ENCODE measurements at places on chromosomes 6 and 20.

GRCh38 chr20:15700147-15700765 is 873.0 kb downstream of the KIF16B start:
- DNase-seq, result no peak

DNA sequence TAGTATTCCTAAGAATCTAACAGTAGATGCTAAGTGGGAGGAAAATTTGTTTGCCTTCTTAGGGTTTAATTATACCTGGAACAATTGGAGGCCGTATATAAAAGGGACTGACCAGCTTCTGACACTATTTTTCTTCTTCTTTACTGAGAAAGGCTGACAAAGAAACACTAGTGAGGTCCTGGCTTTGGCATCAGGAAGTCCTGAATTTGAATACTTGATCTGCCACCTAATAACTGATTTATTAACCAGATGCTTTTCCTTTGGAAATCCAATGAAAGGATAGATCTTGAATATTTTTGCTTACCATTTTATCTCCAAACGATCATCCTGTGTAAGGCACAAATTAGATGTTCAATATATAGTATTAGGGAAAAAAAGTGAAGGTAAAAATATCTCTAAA is 382.5 kb downstream of the CENPW start:
- no peak for DNase-seq

- DNase-seq, result no peak
These were observed 381.5 kb downstream of the TFAP2A start for GRCh38 chr6:10033223-10033829.

- no peak for DNase-seq
These were observed 12.4 kb downstream of the SIRPA start for GRCh38 chr20:1907586-1907985.

DNA sequence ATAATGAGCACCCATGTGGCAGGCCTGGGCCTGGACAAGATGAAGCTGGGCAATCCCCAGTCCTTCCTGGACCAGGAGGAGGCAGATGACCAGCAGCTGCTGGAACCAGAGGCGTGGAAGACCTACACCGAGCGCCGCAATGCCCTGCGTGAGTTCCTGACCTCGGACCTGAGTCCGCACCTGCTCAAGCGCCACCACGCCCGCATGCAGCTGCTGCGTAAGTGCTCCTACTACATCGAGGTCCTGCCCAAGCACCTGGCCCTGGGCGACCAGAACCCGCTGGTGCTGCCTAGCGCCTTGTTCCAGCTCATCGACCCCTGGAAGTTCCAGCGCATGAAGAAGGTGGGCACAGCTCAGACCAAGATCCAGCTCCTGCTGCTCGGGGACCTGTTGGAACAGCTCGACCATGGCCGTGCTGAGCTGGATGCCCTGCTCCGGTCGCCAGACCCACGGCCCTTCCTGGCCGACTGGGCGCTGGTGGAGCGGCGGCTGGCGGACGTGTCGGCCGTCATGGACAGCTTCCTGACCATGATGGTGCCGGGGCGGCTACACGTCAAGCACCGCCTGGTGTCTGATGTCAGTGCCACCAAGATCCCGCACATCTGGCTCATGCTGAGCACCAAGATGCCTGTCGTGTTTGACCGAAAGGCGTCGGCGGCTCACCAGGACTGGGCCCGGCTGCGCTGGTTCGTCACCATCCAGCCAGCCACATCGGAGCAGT is 1.9 kb downstream of the FNDC11 start:
- DNase-seq, result no peak

DNA sequence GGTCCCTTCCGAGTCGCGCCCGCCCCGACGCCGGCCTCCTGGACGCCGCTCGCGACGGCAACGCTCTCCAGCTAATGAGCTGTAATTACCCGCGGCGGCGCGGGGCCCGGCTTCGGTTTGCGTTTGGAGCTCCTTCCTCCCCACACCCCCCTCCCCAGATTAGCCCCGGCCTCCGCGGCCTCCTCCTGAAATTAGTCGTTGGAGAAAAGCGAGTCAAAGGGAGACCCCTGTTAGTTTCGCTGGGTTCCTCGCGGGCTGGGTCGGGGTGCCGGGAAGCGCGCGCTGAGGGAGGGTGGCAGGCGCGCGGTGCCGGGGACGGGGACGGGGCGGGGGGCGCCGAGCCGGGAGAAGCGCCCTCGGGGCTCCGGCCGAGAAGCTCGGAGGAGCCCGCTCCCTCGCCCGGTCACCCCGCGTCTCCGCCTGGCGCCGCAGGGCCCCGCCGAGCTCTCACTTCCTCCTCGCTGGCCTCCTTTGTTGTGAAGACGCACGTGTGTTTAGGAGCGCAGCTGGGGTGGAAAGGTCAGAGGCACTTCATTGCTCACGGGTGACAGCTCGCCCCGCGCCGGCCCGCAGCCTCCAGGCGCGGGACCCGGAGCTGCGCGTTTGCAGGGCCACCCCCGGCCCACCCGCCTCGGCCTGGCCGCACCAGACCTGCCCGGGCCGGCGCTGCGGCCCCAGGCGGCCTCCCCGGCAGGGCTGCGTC is 4.9 kb downstream of the FOXC1 start:
- no peak for DNase-seq

DNA sequence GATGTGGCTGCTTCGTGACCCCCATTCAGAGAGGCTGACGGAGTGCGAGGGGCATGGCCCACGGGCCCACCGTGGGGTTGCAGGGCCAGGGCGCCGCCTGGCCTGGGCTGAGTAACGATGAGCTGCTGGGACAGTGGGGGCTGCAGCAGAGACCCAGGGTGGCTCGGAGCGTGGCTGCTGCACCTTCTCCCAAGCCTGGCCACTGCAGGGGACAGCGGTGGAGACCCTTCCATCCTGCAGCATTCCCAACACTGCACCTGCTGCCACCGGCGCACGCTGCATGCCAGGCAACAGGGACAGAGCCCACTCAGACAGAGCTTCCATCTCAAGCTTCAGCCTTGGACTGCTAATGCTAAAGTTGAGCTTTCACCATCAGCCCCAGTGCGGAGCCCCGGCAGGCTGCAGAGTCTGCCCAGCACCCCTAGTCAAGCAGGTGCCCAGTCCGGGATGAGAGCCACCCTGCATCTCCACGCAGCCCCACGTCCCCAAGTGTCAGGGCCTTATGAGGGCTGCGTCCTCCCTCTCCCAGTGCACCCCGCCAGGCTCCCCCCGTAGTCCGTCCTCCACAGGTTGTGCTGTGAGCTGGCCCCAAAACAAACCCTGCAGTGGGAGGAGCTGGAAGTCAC is 89.4 kb upstream of the AFDN start:
- DNase-seq, result no peak

DNA sequence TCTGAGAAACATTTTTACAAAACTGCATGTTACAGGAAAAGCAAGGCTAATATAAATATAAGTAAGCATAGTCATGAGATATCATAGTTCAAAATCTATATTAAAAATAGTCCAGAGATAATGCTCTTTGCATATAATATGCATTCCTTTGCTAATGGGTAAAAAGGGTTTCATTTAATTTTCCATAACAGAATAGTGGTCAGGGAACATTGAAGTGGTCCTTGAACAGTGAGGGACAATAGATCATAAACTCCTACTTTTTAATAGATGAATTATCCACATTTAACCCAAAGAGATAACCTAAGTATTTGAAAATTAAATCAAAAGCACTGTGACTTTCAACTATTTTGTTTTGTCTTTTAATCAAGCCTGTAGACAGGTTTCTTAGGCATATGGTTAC is 243.1 kb upstream of the ADGRB3 start:
- DNase-seq, result no peak

GRCh38 chr6:26473429-26473757 is 15.6 kb downstream of the BTN2A1 start:
- DNase-seq, result no peak

GRCh38 chr6:1463275-1463674 is 73.9 kb downstream of the FOXF2 start:
- no peak for DNase-seq

GRCh38 chr6:26164120-26164505 is 76.9 kb downstream of the HFE start:
- DNase-seq, result no peak

DNA sequence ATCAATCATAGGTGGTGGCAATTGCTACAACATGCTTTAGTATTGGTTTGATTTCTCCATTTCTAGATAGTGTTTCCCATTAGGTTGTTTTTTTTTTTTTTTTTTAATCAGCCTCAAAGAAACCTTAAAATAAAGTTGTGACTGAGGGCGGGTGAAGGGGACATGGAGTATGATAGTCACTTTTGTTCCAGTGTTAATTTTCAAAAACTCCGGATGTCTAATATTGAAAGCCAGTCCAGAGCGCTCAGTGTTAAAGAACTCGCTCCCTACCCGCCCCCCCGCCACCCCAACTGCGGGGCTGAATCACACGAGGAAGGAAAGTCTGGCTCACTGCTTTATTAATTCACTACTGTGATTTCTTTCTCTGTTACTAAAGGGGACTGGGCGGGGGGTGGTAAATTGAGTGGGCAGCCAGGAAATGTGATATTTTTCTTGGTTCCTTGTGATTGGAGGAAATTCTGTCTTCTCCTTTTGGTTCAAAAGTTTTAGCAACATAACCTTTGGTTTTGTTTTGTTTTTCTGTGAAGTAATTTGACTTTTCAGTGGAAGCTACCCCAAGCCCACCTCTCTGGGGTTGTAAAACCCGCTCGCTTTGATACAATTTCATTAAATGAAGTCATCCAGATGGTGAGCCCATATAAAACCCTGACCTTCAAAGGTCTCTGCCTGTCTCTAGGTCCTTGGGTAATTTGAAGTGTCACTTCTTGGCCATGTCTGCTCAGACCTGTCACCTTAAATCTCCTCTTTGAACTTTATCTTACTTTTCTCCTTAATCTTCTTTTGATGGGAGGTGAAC is 38.0 kb downstream of the TNFAIP3 start:
- DNase-seq, result peak; percentile 62

DNA sequence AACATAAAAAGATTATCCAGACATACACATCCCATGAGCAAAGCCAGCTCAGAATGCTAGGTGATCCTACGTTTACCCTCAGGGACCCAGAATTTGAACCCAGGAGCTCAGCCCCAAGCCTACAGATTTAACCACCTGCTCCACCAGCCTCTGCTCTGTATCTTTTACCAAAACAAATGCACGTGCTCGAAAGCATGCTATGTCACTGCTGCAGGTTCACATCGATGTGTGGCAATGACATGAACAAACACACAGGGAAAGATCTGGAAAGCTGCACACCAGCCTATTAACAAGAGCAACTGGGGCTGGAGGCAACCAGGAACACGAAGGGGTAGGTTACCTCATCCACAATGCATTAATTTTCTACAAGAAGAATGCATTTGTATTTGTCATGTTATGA is 32.1 kb downstream of the PREX1 start:
- DNase-seq, result no peak

DNA sequence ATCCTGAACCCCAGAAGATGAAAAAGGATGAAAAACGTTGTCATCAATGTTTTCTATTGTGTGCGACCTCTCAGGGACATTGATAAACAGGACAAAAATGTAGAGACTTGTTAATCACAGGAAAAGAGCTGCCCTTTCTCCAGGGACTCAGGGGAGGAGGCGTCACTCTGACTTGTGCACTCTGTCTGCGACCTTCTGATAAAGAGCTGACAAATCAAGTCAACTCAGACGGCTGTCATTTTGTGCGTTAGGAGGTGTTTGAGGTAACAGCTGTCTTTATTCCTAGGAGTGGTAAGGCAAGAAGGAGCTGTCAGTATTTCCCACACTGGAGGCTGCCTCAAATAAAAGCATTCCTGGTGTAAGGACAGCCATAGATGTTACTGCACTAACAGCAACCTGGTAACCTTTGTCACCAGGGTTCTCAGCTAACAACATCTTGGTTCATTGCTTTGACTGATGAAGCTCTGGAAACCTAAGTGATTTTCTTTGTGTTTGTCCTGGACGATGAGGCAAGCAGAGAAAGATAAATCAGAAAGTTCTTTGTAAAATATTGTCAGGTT is 38.6 kb upstream of the NXT1 start:
- no peak for DNase-seq

DNA sequence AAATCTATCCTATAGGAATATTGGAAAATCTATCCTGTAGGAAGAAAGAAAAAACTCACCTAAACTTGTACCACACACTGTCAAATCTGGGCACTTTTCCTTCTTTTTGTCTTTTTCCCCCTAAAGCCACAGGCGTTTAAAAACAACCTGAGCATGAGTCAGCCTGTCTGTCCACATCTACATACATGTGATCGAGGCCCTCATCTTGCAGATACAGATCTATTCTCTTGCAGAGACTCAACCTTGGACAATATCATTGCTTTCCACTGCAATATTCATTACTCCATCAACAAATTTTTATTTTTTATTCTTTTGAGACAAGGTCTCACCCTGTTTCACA is 95.9 kb upstream of the IYD start:
- no peak for DNase-seq

- no peak for DNase-seq
These were observed 63.3 kb downstream of the SLC16A10 start for GRCh38 chr6:111150577-111150976.

GRCh38 chr6:125294925-125295324 is 6.8 kb downstream of the HDDC2 start:
- DNase-seq, result no peak

GRCh38 chr20:39142407-39143096 is 180.4 kb downstream of the DHX35 start:
- no peak for DNase-seq

All from stimulated activated CD4-positive, alpha-beta T cell treated with anti-CD3 and anti-CD28 coated beads, Interleukin-1b, Interleukin-23, amount 100 ng/mL, for 24 hours (primary cell).